ENCODE measurements at places on chromosomes 6 and 20.
A peak's percentile ranks its signal among the peaks of the same experiment; 100 is the strongest.

DNA sequence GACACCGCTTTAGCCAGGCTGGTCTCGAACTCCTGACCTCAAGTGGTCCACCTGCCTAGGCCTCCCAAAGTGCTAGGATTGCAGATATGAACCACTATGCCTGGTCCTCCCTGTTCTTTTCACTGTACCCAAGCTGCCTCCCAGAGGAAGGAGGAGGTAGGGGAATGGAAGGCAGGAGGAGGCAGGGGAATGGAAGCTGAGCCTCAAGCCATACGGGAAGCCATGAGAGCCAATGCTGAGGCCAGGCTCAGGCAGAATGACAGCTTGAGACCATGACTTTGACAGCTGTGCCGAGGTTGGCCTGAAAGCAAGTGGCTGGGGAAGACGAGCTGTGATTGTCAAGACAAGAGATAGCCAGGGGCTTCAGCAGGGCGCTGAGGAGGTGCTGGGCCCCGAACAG, 13.6 kb upstream of the ZNF335 start:
- no peak for DNase-seq

GRCh38 chr6:150267686-150268561, 100.9 kb upstream of the IYD start:
- DNase-seq = no peak

GRCh38 chr6:123323452-123324329, 313.1 kb downstream of the TRDN start:
- DNase-seq = no peak

DNA sequence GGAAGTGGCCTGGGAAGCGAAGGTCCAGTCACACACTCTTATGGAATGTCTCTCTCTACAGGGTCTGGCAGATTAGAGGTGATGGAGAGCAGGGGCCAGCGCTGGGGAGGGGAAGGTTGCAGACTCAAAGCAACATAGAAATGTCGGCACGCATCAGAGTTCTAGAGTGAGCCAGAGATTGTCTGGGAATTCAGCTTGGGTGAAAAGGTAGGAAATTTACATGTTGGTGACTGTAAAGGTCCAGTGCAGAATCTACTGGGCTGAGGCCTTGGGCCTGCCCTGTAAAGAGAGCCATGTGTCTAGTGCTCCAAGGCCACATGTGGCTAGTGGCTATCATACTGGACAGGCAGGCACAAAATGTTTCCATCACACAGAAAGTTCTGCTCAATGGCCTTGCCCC, 80.8 kb downstream of the FOXA2 start:
- no peak for DNase-seq

DNA sequence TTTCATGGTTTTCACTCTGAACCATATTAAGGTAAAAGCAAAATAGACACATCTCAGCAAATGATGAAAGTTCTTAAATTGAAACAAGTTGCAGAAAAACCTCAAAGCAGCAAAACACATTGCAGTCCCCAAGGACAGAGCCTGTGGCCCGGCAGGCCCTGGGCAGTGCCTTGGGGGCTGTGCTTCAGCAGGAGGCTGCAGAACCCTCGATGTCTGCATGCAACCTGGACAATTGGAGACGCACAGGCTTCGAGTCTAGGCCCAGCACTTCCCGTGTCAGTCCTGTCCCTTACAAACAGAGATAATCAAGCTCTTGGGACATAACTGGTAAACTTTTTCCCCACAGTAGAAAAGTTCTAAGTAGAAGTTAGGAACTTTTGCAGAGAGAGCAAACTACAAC, 9.2 kb downstream of the PYGB start:
- DNase-seq = no peak

DNA sequence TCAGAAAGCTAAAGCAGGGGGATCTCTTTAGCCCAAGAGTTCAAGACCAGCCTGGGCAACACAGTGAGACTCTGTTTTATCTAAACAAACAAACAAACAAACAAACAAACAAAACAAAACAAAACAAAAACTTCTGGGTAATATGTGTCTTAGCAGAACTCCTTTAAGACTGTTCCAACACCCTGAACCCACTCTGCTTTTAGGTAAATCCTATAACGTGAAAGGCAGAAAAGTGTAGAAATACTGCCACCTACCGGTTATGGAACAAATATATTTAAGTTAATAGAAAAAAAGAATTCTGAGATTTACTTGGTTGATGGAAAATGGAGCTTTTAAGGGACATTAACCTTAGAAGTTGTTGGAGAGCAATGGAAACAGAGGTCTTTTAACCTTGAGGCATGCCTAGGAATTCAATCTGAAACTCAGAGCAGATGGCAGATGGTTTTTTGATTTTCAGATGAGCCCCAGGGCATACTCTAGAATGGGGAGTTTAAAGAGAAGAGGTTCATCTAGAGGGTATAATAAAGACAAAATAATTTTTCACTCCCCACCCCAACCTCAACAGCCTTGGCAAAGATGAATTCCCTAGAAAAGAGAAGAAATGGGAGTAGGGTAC, 38.5 kb downstream of the SOD2 start:
- DNase-seq = no peak

DNA sequence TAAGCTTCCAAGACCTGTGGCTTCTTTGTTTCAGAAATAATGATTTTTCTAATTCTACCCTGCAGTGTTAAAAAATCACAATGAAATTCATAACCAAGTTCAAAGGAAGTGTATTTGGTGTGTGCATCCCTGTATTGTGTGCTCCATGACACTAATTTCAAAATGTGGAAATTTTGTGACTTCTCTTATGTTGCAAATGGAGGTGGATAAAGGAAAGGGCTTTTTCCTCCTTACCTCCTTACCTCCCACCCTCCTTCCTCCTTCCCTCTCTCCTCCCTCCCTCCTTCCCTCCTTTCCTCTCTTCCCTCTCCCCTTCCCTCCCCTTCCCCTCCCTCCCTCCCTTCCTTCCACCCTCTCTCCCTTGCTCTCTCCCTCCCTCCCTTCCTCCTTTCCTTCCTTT, 10.5 kb downstream of the CDH4 start:
- DNase-seq = no peak

DNA sequence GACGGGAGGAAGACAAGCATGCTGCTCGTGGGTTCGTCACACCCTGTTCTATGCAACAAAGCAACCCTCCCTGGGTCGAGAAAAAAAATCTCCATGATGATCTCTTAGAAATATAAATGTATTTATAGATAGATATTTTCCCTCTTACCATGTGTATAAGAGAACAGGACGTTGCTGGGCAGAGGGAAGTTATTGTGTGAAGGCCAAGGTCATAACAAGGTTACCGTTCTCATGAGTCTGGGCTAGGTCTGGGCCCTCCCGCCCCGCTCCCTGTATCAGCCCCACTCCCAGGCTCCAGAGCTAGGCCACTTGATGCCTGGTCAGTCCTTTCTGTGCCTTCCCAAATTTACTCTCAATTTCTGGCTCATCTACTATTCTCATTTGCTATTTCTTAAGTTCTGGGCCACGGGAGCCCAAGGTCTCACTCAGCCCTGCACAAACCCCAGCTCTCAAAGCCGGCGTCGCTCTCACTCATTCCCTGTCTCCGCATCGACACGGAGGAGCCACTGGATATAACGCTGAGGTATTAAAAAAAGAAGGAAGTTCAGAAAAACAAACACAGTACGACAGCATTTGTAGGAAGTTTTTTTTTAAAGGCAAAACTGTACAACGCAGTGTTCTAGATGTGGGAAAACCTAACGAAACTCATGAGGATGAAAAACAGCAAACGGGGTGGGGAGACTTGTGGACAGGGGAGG, 96.8 kb downstream of the PSMG4 start:
- no peak for DNase-seq

DNA sequence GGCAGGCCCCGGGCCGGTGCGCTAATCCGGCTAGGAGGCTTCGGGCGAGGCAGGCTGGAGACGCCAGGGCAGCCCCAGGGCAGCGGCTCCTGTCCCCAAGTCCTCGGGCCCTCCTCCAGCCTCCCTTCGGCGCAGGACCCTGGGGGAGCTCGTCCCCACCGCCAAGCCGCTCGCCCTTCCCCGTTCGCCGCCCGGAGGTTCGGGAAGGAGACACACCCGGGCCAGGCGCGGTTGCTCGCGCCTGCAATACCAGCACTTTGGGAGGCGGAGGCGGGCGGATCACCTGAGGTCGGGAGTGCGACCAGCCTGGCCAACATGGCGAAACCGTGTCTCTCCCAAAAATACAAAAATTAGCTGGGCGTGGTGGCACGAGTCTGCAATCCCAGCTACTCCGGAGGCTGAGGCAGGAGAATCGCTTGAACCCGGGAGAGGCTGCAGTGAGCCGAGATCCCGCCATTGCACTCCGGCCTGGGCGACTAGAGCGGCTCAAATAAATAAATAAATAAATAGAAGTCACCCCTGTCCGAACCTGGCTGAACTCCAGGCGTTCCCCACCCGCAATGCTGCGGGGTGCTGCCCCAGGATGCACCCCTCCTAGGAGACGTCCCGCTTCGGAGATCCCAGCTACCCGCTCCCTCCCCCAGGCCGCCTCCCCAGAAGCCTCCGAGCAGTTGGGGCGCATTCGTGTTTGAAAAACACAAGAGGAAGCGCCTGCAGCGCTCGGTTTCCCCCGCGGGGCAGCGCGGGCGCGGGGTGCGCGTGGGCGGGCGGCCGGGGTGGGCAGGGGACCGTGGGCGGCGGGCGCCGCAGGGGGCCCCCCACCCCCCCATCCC, 27.5 kb downstream of the SERPINB9 start:
- no peak for DNase-seq

DNA sequence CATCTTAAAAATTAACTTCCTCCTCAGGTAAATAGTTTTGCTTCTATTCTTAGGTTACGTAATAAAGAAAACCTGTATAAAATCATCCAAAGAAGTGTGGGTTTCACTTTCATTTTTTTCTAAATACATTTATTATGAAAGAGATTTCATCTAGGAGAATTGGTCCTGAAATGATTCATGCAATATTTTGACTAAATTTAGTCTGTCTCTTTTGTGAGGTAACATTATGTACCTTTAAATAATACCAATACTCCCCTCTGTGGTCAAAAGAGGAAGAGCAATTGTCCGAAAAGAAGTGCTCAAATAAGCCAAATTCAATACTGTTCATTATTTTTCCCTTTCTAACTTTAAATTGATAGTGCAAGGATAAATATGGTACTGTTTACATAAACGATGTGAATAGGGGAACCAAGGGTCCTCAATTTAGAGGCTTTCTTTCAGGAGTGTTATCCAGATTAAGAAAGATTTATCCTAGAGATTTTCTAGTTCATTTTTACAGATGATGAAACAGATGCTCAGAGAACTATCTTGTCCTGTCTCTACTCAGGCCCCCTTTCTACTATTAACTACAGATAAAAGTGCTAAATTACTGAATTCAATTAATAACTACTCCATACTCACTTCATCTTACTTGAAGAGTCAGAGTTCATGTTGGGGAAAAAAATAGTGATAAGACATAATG, 26.2 kb downstream of the CYP39A1 start:
- DNase-seq = no peak

DNA sequence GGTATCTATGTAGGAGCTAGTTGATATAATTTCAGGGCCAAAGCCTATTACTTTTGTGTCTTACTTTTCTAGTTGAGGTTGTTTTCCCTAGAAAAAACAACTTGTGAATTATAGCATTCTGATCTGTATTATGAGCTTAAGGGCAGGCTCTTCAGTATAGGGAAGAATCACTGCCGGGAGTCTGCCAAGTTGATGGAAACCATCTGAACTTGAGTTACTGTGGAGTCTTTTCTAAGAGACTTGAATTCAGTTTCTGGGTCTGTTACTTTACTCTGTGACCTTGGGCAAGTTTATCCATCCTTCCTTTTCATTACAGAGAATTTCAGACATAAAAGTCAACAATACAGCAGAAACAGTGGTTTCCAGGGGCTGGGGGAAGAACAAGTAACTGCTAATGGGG, 2.1 kb upstream of the CASS4 start:
- no peak for DNase-seq

DNA sequence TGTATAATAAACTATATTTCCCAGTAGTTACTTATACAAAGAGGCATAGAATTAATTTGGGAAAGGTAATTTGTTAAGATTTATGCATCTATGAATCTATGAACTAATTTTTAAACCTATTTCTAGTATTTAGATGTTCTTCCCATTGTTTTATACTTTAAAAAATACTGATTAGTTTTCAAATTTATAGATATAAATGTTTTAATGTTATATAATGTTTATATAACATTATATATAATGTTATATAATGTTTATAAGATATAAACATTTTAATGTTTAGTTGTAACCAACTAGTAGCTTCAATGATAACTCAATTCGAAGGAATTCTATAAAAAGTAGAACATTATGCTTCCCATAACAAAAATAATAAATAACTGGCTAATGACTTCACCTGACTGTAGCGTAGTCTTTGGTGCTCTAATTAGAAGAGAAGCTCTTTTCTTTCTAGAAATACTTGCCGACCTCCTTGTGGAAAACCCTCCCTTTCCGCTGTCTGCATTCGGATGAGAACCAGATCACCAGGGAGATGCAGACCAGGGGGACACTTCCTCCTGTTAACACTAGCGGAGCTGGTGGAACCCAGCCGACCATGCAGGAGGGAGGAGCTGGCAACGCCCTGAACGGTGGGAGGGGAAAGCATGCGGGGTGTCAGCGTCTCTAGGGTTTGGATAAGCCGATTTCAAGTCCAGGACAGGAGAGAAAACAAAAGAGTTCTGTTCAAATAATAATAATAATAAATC, 158.4 kb downstream of the OR2B2 start:
- DNase-seq = peak; percentile 66

DNA sequence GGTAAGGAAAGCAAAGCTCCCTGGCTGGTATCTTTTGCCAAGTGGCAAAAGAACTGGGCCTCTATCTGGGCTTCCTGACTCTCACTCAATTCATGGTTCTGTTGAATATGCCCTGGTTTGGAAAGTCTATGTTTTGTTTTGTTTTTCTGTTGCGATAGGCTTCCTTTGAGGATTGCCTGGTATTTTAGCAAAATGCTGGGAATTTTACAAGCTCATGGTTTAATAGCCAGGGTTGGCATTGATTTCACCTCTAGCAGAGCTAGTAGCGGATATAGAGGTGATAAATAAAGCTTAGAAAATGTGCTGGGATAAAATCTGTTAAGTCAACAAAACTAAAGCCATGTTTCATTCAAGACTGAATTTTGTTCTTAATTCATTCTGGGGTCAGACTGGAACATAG, 109.9 kb downstream of the RNF144B start:
- no peak for DNase-seq

- no peak for DNase-seq
Measured at GRCh38 chr6:151738267-151738666, 69.2 kb upstream of the ESR1 start.

DNA sequence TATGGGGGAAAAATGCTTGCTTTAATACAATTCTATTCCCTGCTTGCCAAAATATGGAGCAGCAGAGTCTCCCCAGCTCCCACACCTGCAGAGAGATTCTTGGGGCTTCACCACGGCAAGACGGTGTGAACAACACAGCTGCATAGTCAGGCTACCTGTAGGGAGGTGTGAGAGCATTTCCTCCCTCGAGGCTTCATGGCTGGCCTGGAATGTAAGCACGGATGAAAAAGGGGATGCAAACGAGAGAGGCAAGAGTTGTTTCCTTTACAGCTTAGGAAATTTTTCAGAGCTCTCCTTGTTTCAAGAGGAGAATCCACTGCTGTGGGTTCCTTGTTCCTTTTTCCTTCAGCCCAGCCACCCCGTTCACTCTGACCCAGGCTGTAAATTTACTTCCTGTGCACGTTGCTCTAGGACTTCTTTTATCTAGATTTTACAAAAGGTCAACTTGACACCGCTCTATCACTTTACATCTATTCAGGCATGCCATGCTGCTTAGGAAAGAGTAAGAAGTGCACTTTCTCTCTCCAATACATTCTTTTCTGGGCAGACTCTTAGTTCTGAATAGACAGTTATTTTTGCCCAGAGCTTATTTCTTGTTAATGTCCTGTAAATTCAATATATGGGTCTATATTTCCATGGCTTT, 197.1 kb downstream of the KHDC1L start:
- DNase-seq = no peak

- DNase-seq = no peak
Measured at GRCh38 chr6:28802417-28803336, 121.1 kb downstream of the TRIM27 start.
